ENCODE measurements at places on chromosomes 12 and 14.

GRCh38 chr12:92472201-92472600 lies 230.6 kb upstream of the PLEKHG7 start:
- no peak for DNase-seq

- no peak for DNase-seq
These were observed 28.4 kb downstream of the IRAK3 start for GRCh38 chr12:66217342-66217917.

GRCh38 chr12:55743406-55744339 lies 751 bp downstream of the GDF11 start:
- peak; percentile 38 for DNase-seq

DNA sequence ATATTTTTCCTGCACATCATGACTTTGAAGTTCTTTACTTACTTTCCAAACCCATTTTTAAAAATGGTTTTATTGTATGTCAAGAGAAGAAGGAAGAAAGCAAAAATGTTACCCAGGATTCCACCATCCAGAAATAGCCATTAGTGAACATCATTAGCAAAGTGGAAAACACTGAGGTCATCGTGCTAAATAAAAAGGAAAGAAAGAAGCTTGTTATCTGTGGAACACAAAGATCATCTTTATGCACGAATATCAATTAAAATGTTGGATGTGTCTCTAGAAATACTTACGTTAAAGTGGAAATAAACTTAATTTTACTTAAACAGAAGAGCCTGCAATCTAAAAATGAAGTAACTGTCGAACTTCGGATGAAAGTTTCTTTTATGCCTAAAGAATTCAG lies 27.3 kb downstream of the SFSWAP start:
- no peak for DNase-seq

- DNase-seq: no peak
These were observed 12.8 kb downstream of the ZFHX2 start for GRCh38 chr14:23538785-23539184.

DNA sequence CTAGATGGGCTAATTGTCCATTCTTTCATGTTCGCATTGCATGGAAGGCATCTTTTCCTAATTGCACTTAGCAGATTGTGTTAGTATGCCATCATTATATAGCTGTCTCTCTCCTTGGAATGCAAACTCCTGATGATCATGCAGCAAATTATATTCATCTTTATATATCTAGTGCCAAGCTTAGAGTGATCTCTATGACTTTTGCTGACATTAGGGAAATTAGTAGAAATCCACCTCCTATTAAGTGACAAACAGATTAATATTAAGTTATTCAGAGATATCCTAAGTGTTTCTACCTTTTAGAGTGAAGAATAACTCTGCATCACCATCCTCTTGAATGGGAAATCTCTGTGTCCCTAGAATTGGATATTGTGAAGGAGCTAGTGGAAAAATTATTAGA lies 185.6 kb downstream of the FOXG1 start:
- DNase-seq: no peak

GRCh38 chr12:56014205-56014604 lies 6.6 kb upstream of the IKZF4 start:
- no peak for DNase-seq

DNA sequence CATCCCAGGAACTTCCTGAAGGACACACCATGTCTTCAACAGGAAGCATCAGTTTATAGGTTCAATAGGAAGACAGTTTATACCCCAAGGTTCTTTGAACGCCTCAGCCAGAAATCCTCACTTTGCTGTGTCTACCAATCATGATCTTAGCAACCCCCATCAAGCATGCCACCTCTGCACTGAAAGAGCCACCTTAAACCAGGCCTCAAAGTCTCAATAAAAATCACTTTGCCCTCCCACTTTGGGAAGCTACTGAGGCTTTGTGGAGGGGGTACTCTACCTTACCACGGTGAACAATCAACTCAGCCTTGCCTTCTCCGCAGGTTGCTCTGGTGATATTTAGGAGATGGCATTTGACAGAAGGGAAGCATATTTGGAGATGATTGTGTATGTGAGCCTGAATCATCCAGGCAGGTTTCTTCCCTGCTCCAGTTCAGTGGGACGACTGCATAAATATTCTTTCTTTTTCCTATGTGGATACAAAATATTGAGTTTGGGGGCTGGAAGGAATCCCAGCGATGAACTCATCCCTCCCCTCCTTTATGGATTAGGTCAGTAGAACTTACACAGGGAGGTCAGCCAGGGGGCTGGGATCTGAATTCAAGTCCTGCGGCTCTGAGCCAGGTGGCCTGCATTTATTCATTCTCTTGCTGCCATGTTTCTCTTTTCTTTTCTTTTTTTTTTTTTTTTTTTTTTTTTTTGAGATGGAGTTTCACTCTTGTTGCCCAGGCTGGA lies 42.8 kb upstream of the VASH1 start:
- DNase-seq: no peak

GRCh38 chr14:105201156-105201924 lies 20.2 kb upstream of the NUDT14 start:
- no peak for DNase-seq

DNA sequence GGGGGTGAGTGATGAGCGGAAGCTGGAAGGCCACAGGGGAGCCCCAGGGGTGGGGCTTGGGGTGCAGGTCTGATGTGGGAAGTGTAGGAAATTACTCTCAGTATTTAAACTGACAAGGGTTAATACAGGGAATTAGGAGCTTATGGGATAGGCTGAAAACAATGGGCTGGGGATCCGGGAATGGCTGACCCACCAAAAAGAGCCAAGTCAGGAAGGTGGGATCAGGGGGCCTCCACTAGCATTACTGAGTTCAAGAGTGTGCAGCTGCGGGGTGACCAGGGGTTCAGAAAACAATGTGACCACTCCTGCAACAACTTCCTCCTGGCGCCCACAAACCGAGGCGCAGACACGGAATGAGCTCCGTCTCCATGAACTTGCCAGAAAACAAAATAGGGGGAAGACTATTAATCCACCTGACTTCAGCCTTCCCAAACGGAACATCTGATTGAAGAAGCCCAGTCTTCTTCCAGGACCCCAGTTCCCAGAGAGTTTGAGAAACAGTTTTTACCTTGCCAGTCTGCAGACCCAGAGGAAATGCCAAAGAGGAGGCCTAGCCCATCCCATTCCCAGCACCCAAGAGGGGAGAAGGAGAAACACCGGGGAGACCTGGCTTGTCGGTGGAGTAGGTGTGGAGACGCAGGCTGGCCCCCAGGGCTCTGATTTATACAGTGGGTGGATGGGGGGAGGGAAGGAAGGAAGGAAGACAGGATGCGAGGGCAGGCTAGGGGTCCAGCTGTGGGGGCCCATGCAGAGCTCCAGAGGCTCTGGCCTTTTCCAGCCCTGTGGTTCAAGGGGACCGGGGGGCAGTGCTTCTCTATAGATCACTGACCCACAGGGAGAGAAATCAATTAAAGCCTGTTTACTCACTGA lies 16.5 kb upstream of the YY1 start:
- DNase-seq: no peak

- no peak for DNase-seq
These were observed 18.5 kb upstream of the ALDH2 start for GRCh38 chr12:111748151-111748672.

DNA sequence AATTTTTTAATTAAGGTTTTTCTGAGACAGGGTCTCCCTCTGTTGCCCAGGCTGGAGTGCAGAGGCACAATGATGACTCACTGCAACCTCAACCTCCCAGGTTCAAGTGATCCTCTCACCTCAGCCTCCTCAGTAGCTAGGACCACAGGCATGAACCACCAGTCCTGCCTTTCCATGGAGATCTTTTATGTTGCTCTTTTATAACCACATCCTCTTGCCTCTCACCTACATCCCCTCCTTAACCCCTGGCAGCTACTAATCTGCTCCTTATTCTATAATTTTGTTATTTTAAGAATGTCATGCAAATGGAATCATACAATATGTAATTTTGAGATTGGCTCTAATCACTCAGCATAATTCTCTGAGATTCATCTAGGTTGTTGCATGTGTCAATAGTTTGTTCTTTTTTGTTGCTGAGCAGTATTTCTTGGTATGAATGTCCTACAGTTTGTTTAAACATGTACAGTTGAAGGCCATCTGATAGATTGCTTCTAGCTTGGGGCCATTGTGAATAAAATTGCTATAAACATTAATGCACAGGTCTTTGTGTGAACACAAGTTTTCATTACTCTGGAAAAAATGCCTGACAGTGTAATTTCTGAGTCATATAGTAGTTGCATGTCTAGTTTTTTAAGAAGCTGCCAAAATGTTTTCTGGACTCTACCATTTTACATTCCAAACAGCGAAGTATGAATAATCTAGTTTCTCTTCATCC lies 249.2 kb upstream of the AMIGO2 start:
- peak; percentile 11 for DNase-seq

- DNase-seq: no peak
These were observed 103.2 kb upstream of the DYRK2 start for GRCh38 chr12:67545298-67545697.

GRCh38 chr12:92879698-92880322 lies 49.3 kb downstream of the EEA1 start:
- DNase-seq: no peak

DNA sequence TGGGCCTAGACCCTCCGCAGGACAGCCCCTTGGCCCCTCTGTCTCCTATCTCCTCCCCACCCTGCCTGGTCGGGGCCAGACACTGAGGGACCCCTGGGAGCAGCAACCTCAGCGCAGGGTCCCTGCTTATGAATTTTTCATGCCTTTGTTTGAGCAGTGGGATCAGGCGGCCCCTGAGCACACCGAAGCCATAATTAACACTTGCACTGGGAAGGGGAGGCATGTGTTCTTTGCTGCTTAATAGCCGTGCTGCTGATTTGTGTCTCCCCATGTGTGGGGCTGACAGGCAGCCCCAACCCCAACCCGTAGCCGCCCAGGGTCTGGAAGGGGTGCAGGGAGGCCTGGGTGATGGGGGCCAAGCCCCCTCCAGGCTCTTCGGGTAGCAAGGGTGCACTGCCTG lies 52.7 kb downstream of the FBRSL1 start:
- DNase-seq: no peak

DNA sequence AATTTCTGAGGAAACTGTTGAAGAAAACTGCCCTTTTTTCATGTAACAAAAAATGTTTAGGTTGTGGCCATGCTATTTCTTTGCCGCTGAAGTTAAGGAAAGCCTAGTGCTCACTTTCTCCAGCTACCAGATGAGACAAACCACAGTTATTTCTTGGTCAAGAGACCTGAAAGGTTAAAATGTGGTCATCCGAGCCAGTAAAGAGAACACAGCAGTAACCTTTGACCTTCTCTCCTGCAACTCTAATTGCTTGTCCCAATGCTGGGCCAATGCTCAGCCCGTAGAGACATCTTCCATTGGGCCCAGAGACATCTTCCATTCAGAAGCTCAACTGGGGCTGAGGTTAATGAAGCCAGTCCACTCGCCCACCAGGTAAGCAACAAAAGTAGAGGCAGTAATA lies 109.8 kb upstream of the CPSF6 start:
- DNase-seq: no peak

DNA sequence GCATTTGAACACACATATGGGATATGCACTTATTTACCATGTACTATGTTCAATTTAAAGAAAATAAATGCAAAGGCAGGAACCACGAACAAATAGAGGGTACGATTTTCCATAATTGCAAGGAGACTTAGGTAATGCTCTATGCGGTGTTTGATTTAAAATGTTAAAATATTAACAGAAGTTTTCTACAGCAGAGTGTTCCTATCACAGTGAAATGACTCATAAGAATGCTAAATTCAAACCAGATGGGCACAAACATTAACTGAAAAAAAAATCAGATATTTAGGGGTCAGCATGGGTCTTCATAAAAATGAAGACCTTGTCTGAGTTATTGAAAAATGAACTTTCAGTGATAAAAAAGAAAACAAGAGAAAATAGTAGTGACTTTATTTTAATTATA lies 65.4 kb downstream of the LLPH start:
- no peak for DNase-seq

DNA sequence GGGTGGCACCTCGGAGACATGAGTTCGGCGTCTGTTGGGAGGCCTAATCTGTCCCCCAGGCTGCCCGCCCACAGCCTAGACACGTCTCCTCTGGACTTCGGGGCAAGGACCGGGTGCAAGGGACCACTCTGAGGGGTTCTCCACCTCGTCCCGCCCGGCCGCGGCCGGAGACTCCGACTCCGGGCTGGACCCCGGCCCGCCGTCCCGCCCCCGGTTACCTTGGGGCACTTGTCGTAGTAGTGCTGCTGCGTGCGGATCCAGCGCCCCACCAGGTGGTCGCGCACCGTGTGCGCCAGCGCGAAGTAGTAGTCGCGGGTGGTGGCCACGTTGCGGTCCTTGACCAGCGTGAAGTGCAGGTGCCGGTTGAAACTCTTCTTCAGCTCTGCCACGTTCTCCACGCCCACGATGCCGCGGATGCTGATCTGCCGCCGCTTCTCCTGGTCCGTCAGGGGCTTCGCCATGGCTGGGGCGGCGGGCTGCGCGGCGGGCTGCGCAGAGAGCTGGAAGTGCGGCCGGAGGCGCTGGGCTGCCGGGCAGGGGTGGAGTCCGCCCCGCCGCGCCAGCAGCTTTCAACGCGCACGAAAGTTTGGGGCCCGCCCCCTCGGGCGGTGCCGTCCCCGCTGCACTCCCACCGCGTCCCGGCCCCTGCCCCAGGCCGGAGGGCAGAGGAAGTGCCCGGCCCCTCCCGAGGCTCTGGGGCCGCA lies at the start of gene PYGL:
PYGL (minus strand) TSS at position 541 of the 704 bp plus-strand sequence; CDS start at position 461, 80 bp downstream.
- DNase-seq: no peak

- peak; percentile 12 for DNase-seq
These were observed 5.1 kb downstream of the ERBB3 start for GRCh38 chr12:56084958-56085543.

DNA sequence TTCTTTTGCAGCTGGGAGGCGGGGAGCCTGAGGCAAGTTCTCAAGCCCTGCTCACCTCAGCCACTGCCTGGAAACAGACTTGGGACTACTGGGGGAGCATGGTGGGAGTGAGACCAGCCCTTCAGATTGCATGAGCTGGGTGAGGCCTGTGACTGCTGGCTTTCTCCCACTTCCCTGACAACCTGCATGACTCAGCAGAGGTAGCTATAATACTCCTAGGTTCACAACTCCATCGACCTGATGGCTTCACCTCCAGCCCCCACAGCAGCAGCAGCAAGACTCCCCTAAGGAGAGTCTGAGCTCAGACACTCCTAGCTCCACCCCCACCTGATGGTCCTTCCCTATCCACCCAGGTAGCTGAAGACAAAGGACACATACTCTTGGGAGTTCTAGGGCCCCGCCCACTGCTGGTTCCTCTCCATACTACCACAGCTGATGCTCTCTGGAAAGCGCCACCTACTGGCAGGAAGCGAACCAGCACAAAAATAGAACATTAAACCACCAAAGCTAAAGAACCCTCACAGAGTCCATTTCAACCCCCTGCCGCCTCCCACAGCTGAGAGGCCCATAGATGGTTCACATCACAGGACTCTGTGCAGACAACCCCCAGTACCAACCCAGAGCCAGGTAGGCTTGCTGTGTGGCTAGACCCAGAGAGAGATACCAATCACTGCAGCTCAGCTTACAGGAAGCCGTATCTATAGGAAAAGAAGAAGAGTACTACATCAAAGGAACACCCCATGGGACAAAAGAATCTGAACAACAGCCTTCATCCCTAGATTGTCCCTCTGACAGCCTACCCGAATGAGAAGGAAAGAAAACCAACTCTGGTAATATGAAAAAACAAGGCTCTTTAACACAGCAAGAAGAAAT lies 68.7 kb downstream of the RPAP3 start:
- no peak for DNase-seq

GRCh38 chr12:53937596-53938325 lies 870 bp upstream of the HOXC13 start:
- no peak for DNase-seq
